Activated CD4-positive, alpha-beta T cell treated with anti-CD3 and anti-CD28 coated beads, Interleukin-2, amount 10 ng/mL, durations not matched to agents 7 days and 5 days (primary cell): ENCODE measurements at places on chromosomes 3 and 15. TPM values are rescaled to one million over a fixed set of nuclear protein-coding genes. Genes with fewer than 3 reads are reported as not detected.
A peak's percentile ranks its signal among the peaks of the same experiment; 100 is the strongest.

DNA sequence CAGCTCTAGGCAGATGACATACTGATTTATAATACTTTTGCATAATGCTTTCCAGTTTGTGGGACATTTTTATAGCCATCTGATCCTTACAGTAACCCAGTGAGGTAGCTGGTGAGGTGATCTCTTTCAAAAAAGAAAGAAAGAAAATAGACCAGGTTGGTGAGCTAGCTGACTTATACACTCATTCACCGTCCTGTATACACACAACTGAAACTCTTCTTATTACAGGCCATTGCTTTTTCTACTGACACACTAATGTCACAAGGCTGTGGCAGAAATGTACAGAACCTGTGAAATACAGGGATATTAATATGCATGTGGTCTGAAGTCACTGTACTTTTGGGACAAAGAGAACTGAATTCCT lies 150.2 kb upstream of the BHLHE40 start:
- DNase-seq = no peak

DNA sequence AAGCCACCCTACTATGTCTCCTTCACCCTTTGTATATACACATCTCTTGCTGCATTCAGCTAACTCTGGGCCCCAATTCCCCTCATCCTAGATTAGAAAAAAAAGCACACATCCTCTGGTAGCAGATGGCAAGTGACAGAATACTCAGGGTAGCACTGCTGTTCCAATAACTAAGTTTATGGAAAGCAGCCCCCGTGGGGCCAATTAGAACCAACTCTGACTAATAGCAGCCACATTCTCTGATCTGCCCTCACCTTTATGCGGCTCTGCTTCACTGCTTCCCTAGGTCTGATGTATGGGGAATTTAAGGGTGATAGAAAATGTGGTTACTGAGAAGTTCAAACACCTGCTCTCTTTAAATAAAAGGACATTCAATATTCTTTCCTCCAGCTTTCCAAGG lies 74.9 kb upstream of the SETMAR start:
- no peak for DNase-seq

- peak; percentile 50 for DNase-seq
Observed at GRCh38 chr3:12187448-12188327, 29.0 kb upstream of the TIMP4 start.

GRCh38 chr15:29089731-29090616 lies 179.6 kb downstream of the NSMCE3 start:
- peak; percentile 44 for DNase-seq

DNA sequence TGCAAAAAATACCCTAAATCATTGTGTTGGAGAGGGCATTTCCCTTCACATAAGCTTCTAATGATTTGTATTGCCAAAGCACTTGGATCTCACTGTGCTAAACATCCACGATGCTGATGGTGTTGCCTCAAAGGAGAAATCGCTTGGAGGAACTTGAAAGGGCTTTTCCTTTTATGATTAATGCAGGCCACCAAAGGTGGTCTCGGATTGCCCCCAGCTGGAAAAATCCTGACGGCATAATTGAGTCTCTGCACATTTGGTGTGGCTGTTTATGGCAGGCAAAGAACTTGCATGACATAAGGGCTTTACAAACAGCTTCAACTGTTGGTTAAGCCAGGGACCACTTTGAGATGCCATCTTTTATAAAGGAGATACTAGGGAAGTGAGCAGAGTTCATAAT lies 664.0 kb upstream of the ADAMTS9 start:
- DNase-seq = no peak

DNA sequence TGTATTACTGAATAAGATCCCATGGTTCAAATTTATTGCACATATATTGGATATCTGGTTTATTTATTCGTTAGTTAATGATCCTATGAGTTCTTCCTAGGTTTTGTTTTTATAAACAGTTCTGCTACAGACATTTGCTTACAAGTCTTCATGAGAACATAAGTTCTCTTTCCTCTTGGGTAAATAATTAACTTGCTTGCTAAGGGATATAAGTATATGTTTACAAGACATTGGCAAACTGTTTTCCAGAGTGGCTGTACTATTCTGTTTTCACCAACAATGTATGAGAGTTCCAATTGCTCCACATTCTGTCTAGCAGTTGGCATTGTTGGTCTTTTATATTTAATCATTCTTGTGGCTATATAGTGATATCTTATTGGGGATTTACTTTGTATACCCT lies 341.8 kb upstream of the GBE1 start:
- DNase-seq = no peak

SENP7 gene
- total RNA-seq = 34.2 TPM

HMG20A gene
- 58.7 TPM for total RNA-seq

SLC38A3 gene
- not detected for total RNA-seq

CLSTN2 gene
- total RNA-seq = not detected
